ENCODE measurements at places on chromosomes 6 and 20.

DNA sequence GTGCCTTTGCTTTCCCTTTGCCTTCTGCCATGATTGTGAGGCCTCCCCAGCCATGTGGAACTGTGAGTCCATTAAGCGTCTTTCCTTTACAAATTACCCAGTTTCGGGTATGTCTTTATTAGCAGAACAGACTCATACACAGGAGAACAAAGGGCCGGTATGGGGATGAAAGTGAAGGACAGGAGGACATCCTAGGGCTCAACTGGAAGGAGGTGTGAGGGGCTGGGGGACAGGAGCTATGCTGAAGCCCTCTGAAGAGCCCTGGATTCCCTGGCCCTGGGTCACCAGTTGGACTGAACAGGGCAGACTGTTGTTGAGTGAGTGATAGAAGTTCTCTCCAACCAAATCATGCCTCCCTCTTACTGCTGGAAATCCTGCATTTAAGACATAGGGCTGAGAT lies 105.8 kb downstream of the SCML4 start:
- DNase-seq = no peak

DNA sequence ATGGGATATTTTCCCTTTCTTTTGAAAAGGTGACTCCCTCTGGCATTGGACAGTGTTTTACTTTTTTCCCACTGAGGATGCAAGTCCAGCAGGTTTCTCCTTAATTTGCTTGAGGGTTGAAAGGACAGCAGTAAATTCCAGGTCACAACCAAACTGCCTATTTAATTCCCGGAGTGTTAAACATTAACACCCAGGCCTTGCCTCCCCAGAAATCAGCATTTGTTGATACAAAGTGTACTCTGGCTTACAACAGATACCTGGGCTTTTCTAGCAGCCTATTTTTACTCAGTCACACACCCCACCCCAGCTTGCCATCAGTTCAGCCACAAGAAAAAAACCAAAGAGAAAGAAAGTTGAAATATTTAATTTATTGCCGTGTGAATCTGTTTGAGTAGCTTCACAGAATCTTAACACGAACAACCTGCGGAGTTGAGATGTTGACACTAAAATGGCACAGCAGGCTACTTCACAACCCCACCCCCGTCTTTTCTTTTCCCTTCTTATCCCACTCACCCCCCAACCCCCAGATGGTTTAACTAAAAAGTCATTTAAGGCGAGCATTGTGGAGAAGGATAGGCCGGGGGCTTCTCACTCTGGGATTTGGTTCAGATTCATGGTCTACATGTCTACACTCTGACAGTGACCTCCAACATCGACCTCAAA lies 45.7 kb downstream of the MYLIP start:
- peak; percentile 12 for DNase-seq

GRCh38 chr6:157494132-157494710 lies 113.2 kb downstream of the ZDHHC14 start:
- DNase-seq = no peak

- no peak for DNase-seq
Measured at GRCh38 chr6:36219081-36219480, 22.5 kb downstream of the BRPF3 start.

GRCh38 chr6:161411265-161411944 lies 137.5 kb upstream of the AGPAT4 start:
- DNase-seq = no peak

- peak; percentile 80 for DNase-seq
Measured at GRCh38 chr6:30722280-30723112, 2.3 kb downstream of the TUBB start.

DNA sequence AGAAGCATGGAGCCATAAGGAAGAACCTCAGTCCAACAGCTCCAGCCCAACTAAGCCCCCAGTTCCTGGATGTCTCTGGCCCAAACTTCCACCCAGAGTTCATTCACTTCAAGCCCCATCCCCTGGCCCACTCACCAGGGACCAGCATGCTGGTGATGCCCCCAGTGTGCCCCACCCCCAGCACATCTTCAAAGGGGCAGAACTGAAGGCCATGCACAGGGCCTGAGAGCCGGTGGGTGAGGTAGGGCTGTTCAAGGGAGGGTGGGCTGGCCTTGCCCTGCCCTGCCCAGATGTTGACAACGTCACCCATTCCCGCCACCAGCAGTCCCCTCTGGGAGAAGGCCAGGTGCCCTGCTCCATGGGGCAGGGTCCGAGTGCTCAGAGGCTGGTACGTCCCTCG lies 3.6 kb downstream of the B3GALT4 start:
- no peak for DNase-seq

DNA sequence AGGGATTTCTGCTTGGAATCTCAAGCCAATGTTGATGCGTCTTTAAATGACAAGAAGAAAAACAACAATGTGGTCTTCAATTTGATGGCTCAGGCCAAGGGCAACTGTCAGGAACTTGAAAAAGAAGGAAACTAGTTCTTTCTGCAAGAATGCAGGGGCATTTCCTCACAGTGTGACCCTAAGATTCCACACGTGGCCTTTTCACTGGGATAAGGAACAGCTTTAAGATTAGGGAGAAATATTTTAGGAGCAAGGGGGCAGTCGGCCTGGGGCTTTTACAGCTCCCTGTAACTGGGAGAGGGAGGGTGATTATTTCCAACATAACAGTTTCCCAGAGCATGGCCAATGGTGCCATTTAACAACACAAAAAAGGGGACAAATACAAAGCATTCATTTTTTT lies 39.4 kb upstream of the MRPS10 start:
- DNase-seq = no peak

- DNase-seq = no peak
Measured at GRCh38 chr6:157779705-157780604, 43.1 kb upstream of the SNX9 start.

DNA sequence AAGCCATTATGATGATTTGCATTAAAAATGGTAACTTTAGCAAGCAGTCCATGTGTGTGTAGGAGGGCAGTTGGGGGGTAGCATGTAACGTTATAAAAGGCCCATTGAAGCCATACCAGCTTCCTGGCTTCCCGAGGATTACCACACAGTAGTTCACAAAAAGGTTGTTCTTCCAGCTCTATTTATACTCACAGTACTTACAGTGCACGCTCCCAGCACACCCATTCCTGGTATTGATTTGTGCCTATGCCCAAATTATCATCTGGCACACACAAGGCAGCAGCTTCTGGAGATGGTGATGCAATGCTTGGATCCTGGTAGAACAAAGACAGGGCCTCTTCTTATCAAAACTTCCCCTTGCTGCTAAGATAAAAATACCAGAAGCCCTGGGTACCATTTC lies 436.8 kb downstream of the HAO1 start:
- DNase-seq = no peak

DNA sequence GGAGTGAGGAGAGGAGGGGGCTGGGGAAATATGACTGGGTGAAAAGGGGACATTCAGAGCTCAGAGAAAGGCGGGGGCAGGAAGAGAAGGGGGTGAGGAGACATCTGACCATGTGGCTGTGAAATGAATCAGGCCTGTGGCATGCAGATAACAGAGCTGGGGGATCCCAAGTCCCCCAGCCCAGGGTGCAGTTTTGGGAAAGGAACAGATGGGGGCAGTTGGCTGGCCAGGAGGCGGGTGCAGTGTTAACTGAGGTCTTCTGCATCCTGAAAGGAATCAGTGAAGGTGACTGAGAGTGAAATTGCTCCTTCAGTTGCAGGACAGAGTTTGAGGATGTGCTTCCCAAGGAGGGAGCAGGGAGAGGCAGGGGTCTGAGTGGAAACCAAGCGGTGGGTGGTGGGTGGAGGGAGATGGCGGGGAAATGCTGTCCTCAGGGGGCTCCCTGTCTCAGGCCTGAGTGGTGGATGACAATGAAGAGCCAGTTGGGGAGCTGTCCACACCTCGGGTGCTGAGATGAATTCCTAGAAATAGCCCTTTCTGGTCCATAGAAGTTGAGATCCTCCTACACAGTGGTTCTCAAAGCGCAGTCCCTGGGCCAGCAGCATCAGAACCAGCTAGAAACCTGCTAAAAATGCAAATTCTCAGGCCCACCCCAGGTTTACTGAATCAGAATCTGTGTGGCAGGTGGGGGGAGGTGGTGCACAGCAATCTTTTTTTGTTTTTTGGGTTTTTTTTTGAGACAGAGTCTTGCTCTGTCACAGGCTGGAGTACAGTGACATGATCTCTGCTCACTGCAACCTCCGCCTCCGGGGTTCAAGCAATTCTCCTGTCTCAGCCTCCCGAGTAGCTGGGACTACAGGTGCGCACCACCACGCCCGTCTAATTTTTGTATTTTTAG lies 26.0 kb upstream of the CCDC167 start:
- no peak for DNase-seq

DNA sequence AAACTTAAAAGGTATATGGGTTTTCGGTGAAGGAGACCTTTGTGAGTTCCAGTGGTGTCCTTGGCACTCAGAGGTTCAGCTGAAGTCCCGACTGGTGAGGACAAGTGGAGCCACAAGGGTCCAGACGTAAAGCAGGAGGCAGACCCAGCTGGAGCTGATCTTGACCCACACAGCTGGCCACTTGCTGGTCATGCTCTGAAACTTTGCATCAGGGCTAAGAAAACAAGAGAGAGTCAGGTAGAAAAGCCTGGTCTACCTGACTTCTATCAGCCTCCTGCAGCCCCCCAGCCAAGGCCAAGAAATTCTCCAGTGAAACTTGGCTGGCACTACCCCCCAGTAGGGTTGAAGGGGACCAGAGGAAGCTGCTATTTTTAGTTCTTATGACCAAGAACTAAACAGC lies 21.6 kb downstream of the SERINC3 start:
- DNase-seq = no peak

DNA sequence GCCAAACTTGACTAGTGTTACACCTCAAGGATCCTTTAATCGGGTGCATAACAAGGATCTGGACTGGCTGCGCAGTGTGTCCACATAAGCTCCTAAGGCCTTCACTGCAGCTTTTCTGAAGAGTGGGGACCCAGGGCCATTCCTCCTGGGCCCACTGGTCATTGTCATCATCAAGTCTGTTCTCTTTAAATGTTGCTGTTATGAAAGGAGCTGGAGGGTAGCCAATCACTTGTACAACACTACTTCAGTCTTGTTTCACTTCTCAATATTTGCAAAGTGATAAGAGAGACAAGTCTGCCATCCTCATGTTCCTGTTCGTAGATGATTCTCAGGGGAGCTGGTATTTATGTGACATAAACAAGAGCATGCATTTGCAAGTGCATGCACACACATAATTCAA lies 149.8 kb downstream of the SYNDIG1 start:
- DNase-seq = no peak

DNA sequence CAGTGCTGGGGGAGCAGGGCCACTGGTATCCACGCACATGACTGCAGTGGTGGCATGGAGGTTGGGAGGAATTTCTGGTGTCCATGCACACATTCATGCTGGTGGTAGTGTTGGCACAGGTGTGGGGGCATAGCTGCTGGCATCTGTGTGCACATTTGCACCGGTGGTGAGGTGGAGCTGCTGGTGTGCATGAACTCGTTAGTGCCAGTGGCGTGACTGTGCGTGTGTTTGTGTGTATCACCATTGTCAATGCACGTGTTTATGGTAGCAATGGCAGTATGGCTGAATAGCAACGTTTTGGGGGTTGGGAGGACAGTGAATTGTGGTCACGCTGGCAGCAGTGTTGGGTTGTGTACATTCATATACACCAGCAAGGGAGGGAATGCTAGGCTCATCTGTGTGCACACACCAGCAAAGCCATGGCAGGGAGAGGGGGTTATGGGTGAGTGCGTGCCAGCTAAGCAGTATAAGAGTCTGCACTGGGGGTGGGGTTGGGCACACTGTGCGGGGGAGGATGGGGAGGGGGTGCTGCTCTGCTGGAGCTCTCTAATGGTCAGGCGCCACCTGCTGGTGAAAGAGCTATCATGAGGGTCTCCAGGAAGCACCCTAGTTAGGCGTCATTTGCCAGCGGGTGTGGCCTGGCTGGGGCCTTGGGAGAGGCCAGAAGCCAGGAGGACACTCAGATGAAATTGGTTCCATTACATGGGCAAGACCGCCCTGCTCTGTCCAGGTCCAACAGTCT lies 626.1 kb upstream of the ID4 start:
- DNase-seq = no peak

DNA sequence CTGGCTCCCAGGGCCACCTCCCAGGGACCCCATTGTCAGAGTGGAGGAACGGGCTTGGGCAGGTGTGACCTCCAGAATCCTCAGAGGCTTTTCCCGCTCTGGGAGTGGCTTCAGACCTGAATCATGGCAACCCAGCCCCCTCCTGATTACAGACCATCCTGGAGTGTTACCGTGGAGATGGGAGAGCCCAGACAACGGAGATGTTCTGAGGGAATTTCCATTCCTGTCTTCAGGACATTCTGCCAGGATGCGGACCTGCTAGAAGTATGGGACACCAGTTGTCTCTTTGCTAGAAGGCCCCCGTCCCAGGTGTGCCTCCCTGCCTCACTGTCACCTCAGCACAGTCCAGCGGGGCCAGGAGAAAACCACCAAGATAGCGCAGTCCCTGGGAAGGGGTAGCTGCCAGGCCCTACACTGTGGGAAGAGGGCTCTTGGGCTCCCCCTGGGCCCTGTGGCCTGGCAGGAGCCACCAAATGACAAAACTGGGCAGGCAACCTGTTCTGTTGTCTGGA lies 109.9 kb downstream of the PSMB1 start:
- no peak for DNase-seq

GRCh38 chr6:42935322-42935721 lies 6.0 kb downstream of the CNPY3 start:
- DNase-seq = no peak

- DNase-seq = no peak
Measured at GRCh38 chr6:10725044-10725443, 2.2 kb downstream of the TMEM14C start.

GRCh38 chr6:149815788-149816187 lies 48.4 kb downstream of the LRP11 start:
- no peak for DNase-seq

GRCh38 chr6:12314751-12315150 lies 24.6 kb downstream of the EDN1 start:
- DNase-seq = no peak

DNA sequence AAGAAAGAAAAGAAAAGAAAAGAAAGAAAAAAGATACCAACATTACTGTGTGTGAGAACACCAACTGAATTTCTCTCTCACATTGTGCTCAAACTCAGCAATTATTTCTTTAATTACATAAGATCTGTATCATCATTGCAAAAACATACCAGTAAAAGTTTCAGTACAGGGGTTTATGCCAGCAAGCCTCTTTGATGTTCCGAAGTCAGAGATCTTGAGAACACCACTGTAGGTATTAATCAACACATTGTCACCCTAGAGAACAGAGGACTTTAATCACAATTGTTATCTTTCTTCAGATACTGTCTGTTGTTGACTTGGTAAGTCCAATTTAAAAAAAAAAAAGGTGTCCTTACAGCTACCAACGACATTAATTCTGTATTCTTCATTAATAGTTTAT lies 60.9 kb upstream of the MAP7 start:
- DNase-seq = no peak

- DNase-seq = no peak
Measured at GRCh38 chr6:157045831-157046454, 268.8 kb downstream of the ARID1B start.

GRCh38 chr6:108630050-108630714 lies 69.5 kb downstream of the FOXO3 start:
- no peak for DNase-seq

- DNase-seq = no peak
Measured at GRCh38 chr6:21384216-21384615, 209.3 kb upstream of the SOX4 start.

- no peak for DNase-seq
Measured at GRCh38 chr20:35007413-35007812, 51.7 kb downstream of the MYH7B start.

All from NCI-H526 (cell line).